ENCODE measurements at places on chromosomes 12 and 14.

- no peak for DNase-seq
These were observed 57.1 kb downstream of the METTL25 start for GRCh38 chr12:82415402-82415801.

GRCh38 chr14:43105305-43105704 is 1401.8 kb downstream of the FSCB start:
- no peak for DNase-seq

- no peak for DNase-seq
These were observed 92.8 kb downstream of the DIO3 start for GRCh38 chr14:101654051-101654450.

GRCh38 chr12:119659289-119659897 is 8.5 kb upstream of the PRKAB1 start:
- peak; percentile 17 for DNase-seq

DNA sequence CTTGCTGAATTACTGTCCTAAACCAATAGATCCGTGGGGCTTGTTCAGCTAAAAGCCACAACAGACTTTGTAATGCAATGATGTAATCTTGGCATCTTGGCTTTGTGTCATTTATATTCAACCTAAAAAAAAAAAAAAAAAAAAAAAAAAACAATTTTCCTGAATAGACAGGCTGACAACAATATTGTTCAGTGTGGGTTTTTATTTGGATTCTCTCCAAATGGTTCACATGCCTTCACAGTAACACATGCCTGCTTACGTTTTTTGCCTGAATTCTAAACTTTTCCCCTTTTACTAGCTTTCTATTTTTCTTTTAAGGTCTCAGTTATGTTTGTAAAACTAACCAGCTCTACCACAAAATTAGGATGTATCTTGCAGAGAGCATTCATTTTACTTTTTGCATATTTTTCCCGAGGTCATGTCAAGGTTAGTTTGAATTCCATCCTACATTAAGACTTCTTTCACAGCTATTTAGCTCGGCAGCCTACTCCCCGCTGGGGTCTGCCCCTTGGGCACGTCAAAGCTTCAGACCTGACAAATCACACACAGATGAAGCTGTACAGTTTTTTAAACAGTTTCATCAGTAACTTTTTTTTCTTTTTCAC is 213.7 kb upstream of the NPAS3 start:
- no peak for DNase-seq

- DNase-seq: no peak
These were observed 38.0 kb upstream of the FBXO21 start for GRCh38 chr12:117228239-117228638.

- DNase-seq: no peak
These were observed 41.0 kb upstream of the COL2A1 start for GRCh38 chr12:48045061-48045846.

DNA sequence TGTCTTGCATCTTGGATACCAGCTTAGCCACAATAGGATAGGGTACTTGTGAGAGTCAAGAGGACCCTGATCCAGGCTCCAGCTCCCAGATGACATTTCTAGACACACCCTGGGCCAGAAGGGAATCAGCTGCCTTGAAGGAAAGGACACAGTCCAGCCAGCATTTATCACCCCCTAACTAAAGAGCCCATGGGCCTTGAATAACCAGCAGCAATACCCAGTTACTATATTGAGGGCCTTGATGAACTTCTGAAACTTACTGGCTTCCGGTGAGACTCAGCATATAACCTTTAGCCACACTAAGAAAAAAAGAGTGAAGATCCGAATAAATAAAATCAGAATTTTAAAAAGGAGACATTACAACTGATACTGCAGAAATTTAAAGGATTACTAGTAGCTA is 1135.4 kb downstream of the LRFN5 start:
- DNase-seq: no peak

DNA sequence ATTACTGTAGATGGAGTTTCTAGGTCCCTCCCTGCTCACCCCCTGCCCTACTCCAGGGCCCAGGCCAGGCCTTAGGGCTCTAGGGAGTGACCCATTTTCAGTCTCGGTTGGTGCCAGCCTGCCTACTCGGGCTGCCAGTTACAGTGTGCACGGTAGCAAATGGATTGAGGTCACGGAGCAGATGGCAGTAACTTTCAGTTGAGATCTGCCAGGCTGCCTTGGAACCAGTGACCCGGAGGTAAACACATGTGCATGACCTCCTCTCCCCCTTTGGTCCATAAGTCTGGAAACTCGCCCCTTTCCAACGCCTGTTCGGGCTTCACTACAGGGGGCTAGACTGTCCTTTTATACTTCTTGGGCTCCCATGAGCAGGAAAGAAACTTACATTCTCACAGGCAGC is 139.7 kb upstream of the TBX3 start:
- DNase-seq: no peak

DNA sequence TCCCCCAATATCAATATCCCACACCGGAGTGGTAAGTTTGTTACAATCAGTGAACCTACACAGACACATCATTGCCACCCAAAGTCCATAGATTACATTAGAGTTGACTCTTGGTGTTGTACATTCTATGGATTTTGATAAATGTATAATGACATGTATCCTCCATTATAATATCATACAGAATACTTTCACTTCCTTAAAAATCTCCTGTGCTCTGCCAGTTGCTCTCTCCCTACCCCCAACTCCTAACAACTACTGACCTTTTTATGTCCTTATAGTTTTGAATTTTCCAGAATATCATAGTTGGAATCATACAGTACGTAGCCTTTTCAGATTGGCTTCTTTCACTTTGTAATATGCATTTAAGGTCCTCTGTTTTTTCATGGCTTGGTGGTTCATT is 48.4 kb downstream of the SLC4A8 start:
- no peak for DNase-seq

GRCh38 chr12:121921066-121921465 is 2.7 kb downstream of the CFAP251 start:
- no peak for DNase-seq

DNA sequence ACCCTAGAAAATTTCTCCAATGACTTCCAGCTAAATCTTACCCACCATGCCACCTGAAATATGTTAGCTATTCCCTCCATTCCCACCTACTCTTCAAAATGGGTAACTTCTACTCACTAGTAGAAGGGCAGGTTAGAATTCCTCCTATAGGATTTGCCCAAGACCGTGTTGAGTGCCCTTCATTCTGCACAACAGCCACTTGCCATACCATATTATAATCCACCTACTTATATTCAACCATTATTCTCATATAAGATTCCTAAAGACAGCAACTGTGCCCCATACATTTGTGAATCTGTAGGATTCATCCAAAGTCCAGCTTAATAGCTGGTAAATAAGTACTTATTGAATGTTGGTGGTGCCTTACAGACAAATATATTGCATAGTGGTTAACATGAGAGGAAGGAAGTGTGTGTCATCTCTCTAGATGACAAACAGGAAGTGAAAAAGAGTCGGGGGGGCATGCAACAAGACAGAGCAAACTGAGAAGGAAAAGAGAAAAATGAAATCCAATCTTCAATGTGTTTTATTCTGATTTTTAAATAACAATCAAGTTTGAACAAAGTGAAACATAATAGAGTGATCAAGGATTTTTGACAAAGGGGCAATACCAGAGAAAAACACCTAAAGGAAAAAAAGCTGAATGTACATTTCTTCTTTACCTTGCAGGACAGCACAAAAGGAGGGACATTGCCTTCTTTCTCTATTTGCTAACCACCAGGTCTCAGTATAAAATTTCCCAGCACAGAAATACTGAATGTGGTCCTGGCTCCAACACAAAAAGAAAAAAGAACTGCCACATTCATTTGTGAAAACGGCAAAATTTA is 389.3 kb upstream of the USP15 start:
- DNase-seq: no peak

GRCh38 chr12:62919838-62920237 is 15.1 kb downstream of the PPM1H start:
- DNase-seq: peak; percentile 76

DNA sequence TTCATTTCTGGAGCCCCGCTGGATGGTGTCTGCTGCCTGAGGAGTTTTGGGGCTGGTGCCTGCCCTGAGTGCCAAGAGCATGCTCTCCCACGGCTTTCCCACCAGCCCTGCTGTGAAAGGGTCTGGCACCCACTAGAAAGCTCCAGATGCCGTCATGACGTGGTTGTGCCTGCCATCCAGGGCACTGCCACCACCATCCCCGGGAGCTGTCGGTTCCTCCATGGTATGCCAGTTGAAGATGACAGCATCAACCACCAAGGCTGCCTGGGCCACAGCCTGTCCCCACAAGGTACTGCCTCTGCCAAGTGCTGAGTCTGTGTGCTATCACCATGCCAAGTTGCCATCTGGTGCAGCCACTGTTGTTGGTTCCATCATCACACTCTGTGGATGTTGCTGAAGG is 85.9 kb downstream of the TTC8 start:
- DNase-seq: no peak

DNA sequence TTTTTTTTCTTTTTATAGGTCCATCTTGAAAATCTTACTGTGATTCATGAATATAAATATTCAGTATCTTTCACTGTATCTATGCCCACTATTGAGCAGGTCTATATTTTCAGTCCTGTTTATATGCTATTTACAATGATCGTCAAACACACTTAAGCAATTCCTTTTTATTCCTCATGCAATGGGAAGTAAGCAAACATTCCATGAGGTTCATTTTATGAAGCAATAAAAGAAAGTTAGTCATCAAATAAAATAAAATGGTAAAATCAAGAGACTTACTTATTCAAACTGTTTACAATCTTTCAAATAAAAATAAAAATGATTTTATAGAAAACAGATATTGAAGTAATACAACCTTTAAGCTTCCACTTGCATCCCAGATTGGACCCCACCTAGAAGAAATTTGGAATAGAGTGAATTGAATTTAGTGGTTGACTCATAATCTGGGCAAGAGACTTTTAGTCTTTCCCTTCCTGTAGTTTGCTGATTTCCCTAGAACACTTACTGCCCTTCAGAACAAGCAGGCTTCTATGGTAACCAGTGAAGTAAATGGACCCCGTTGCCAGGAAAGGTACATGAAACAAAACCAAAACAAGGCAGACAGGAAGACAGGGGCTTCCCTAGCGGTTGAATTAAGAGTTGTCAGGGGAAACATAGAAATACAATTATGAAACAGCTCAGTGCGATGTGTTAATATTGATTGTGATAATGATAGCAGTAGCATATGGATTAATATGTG is 241.0 kb upstream of the ATP2B1 start:
- no peak for DNase-seq

- DNase-seq: no peak
These were observed 22.7 kb downstream of the MFAP5 start for GRCh38 chr12:8639936-8640335.

DNA sequence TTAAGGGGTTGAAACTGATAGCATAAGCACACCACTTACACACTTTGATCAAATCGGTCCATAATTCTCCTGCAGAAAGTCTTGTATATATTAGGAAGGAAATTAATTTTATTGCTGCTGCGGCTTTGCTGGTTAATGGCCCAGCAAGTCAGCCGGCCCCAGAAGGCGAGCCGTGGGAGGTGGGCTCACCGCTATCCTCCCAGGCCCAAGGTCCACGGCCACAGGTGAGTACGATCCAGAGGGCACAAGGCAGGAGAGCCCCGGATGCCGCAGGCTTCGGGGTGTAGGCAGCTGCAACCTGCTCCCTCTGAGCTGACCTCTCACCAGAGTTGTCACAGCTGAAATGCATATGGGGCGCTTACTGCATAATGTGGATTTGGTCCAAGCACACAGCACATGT is 165.7 kb downstream of the TBX5 start:
- DNase-seq: no peak

- no peak for DNase-seq
These were observed 654.5 kb downstream of the NOVA1 start for GRCh38 chr14:25943329-25943728.

GRCh38 chr12:795305-795704 is 42.9 kb downstream of the WNK1 start:
- DNase-seq: no peak

- no peak for DNase-seq
These were observed 21.3 kb upstream of the TSPAN9 start for GRCh38 chr12:3055704-3056467.

DNA sequence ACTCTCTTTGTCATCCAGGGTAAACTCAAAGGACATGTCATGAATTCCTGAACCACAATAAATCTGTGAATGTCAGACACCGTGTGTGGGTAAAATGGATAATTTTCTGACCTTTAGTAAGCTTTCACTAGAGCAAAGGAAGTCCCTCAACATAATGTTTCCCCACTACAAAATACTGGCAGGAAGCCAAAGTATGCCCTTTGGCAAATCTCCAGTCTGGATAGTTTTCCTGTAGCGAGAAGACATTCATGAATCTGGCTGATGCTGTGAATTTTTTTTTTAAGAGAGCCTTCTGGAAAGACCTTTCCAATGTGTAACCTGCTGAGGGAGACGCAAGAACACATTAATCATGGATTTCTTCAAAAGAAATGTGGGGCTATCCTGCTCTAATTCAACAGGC is 389.6 kb upstream of the DDHD1 start:
- peak; percentile 36 for DNase-seq

DNA sequence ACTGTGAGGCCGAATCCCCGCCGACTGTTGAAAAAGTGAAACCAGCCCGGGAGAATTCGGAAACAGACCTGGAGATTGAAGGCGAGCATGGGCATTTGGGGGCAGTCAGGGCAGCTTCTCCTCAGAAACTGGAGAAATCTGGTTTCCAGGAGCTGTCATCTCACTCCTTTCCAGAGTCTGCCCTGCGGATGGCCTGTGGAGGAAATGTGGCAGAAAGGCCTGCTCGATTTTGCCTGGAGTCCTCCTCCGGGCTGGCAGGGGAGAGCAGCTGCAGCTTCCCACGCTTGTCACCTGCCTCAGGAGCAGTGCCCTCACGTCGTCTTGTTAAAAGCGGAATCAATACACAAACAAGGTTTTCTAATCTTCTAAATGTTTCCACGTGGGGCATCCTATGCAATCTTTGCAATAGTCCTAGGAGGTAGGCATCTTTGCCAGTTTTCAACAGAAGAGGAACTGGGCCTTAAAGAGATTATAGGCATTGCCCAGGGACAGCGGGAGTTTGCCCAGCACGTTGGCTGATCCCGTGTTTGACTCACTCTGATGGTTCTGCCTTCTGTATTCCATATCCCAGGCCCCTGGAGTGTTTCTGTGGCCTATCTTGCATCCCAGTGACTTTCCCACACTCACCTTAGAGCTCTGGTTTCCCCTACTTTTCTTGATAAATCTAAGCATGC is 2.3 kb downstream of the LRRC74A start:
- DNase-seq: peak; percentile 33

DNA sequence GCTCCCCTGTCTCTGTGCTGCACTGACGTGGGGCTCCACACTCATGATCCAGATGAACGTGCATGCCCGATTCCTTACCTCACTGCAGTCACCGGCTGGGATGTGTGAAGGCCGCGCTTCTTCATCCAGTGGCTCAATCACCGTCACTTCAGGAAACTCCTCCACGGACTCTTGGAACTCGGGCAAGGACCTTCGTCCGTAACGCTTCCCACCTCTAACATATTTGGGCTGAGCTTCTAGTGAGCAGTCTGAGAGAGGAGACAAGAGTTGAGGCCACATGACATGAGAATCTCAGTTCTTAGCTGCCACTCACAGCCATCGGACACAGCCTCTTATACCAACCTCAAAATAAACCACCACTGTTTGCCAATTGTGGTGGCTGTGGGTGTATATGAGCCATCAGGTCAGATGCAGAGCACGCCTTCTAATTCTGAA is 38.3 kb downstream of the NIN start:
- DNase-seq: no peak

GRCh38 chr12:48201091-48201490 is 2.0 kb downstream of the OR10AD1 start:
- DNase-seq: no peak
